ENCODE measurements at places on chromosomes 4 and X.

GRCh38 chr4:165204462-165204830, 2.9 kb upstream of the KLHL2 start:
- no peak for DNase-seq

- DNase-seq = no peak
Measured at GRCh38 chr4:2937146-2937857, 25.9 kb downstream of the NOP14 start.

DNA sequence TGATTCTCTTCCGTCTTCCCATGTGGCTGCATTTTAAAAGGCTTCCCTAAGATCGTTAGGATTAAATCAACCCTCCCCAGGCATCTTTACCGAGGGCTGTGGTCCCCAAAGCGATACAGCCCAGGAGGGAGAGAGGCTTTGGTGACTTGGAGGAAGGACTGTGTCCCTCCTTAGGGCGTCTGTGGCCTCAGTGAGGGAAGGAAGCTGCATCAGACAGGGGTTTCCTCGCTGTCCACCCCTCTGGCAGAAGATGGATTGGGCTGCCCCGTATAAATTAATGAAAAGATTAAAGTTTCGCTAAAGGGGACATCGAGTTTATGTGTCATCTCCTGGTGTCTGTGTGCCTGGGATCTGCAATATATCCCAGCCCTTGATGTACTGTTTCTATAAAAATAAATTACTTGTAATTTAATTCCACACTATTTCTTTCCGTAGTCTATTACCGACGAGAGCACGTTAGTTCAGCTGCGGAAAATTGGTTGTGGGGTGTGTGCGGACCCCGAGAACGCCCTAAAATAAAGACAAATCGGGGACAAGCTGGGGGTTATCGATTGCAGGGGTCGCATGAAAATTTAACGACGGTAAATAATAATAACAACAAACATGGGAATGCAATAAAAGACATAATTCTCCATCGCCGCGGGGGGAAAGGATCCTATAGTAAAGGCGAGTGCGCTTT, 6.5 kb downstream of the SHOX start:
- DNase-seq = no peak

- DNase-seq = no peak
Measured at GRCh38 chr4:156870131-156870530, 101.5 kb downstream of the PDGFC start.

DNA sequence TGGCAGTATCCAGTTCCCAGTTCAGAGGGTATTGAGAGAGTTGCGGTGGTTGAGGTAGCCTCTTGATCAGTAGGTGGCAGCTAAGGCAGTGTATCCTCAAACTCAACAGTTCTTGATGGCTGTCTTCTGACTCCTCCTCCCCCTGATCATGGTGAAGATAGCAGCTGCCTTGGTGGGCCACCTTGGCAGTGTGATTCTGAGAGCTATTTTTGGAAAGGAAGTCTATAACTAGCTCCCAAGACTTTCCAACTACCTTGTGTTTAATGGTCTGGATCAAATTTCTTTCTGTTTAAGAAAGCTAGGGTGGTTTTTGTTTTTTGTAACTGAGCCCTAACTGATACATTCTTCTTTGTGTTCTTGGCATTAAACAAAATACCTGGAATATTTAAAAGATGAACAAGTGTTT, 10.5 kb upstream of the TBC1D19 start:
- no peak for DNase-seq

DNA sequence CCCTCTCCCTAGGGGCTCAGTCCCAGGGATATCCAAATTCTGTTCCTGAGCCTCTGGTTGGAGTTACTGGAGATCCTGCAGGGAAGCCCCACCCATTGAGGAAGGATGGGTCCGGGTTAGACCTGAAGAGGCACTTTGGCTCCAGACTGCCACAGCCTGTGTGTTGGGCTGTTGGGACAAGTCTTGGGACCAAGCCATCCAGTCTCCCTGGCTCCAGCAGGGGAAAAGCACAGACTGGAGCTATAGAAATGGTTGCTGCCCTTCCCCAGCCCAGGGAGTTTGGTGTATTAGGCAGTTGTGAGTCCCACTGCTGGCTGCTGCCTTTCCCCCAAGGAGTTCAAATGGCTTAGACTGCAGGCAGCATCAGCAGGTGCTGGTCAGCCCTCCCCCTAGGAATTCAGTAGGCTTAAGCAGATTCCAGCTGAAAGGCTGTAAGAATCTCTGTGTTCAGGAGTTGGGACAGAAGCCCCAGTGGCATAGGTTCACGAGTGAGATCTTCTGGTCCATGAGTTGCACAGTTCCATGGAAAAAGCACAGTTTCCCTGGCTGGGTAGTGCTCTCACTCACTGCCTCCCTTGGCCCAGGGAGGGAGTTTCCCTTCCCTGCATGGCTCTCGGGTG, 344.0 kb upstream of the EPHA5 start:
- peak; percentile 54 for DNase-seq

- no peak for DNase-seq
Measured at GRCh38 chr4:141469392-141469791, 167.0 kb upstream of the IL15 start.

DNA sequence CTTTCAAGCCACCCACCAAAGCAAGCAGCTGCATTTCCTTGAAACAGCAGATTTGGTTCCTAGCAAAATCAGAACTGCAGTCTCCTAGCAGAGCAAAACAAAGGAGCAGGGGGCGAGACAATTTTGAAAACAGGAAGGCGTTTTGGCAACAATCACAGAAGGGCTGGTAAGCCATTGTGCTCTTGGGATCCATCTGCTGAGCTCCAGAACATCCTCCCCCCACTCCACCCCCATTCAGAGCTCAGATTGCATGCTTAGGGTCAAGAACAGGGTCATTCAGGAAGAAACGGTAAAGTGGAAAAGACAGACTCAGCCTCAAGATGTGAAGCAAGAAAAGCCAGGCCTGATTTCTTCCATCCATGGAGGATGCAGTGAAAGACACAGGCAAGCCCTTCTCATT, 7.6 kb upstream of the PCDH19 start:
- DNase-seq = no peak

GRCh38 chrX:101408532-101408841, 465 bp downstream of the HNRNPH2 start:
- no peak for DNase-seq

- no peak for DNase-seq
Measured at GRCh38 chr4:1245481-1246051, 3.4 kb downstream of the CTBP1 start.

DNA sequence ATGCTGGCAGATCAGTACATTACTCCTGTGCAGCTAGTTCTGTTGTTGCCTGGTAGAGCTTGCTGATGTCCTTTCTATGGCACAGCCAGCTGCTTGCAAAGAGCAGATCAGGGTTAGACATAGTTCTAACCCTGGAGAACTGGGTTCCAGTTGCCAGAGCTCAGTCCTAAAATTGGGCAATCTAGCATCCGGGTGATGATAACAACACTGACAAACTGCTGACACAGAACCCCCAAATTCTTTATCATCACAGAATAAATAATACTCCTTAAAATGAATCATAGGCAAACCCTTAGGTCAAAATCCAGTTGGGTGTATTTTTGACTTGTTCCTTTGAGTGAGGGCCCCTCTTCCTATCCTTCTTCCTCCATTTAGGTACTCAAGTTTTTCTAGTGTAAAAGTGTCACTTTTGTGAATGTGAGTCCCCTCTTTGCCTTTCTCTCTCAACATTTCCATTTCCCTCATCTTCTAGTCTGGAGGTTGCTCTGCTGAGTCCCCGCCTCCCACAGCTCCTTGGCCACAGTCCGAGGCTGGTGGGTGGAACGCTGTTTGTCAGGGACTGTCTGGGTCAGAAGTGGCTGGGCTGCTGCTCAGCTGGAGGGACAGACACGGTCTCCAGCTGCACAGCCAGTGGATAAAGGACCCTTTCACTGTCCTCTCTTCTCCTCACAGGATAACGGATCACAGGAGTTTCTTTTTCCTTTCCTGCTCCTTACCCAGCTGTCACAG, 93.6 kb upstream of the RASGEF1B start:
- no peak for DNase-seq

GRCh38 chr4:113012122-113012725, 37.2 kb upstream of the ANK2 start:
- DNase-seq = no peak

- DNase-seq = no peak
Measured at GRCh38 chrX:138923805-138924204, 212.3 kb upstream of the FGF13 start.

DNA sequence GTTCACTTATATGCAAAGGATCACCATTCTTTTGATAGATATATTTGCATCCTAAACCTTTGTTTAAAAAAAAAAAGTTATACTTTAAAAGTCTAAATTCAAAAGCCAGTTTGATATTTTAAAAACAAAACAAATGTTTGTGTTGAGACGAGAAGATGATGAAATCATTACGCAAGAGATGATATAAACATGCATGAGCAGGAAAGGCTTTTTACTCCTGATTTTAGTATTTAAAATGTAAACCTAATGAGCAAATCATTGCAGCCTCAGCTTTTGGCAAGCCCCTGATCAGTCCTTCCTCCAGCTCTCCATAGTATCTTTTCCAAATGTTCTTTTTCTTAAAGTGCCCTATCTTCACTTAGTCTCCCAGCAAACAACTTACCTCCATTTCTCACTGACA, 115.6 kb downstream of the ARAP2 start:
- no peak for DNase-seq

DNA sequence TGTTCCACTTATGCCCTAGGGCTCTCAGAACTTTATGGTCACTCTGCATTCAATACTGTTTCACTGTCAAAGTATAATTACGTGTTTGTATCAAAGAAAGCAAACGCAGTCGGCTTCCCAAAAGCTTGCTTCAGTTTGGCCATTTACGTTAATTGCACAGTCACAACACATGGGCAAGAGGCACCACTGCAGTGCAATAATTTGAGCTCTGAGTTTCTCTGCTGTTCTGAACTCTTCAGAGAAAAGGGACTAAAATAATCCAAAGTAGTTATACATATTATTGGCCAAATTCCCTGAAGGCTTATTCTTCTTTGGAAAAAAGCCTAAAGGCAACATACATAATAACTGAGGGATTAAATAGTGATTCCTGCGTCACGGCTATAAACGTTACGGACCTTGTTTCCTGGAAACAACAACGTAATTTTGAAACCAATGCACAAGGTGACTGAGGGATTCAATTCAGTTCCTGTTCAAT, 51.3 kb downstream of the RNF150 start:
- no peak for DNase-seq

DNA sequence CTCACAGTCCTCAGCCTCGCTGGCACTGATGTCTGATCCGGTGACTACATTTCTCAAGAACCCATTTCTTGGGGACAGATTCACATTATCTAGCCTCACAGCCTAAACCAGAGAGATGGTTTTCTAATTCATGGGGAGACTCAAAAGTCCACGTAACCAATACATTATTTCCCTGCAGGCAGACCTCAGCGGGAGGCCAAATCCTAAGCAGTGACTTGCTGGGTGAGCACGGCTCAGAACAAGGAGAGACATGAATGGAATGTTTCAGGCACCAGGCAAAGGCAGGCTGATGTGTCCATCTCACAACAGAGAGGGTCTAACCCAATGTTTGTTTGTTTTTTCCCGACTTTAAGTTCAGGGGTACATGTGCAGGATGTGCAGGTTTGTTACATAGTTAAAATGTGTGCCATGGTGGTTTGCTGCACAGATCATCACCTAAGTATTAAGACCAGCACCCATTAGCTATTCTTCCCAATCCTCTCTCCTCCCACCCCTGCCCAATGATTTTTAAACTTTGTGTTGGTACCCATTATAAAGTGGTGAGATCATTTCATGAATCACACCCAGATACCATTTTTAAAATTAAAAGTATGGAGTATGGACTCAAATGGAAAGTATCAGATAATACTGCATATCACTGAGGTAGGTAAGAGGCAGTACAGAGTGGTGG, 53.3 kb downstream of the SCD5 start:
- DNase-seq = no peak

GRCh38 chr4:20493761-20494353, 206.4 kb upstream of the PACRGL start:
- no peak for DNase-seq

DNA sequence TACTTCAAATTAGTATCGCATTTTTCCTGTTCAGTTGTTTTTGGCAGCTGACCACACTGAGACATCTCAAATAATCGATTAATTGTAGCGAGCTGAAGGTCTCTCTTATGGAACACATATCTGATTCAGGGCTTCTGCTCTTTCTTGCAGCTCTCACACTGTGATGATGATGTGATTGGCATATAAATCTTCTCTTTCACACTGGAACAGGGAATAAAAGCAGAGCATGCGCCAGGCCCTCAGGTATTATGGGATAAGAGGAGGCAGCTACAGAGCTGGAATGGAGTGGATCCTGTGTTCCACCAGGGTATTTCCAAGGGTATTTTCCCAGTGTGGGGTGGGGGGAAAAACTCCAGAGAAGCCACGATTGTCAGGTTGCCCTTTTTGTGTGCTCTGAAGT, 265.4 kb upstream of the CASK start:
- no peak for DNase-seq

GRCh38 chr4:128333309-128334018, 45.9 kb upstream of the PGRMC2 start:
- DNase-seq = no peak

DNA sequence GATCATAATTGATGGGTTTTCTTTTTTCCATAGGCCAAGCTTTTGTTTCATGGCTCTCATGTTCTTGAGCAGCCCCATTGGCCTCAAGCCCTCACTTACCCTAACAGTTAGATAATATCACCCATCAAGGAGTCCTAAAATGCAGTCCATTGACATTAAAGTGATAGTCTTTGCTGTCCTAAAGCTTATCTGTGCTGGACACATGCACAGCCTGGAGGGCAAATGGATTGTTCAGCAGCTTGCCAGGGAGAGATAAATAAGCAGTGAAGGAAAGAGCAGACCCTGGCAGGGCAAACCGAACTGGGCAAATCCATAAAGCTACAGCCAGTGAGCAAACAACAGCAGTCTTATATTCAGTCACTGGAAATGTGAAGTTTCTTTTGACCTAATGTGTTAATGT, 199.6 kb upstream of the MID1 start:
- no peak for DNase-seq

DNA sequence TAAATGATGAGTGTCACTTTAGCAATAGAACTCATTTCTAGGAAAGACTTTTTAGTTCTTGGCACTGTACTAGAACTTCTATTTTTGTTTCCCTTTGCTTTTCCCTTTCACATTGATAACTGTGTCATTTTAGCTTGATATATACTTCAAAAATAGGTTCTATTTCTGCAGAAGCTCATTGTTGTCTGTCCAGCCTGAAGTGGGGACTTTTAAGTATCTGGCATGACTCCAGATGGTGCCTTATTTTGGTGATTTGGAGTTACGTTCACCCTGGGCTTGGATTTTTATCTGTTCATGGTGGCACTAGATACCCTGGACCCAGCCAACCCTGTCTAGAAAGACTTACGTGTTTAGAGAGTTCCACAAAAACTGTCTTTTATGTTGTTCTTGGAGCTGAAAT, 3.4 kb downstream of the ABHD18 start:
- no peak for DNase-seq

Measured in H1 (cell line).